Stimulated activated CD8-positive, alpha-beta memory T cell treated with anti-CD3 and anti-CD28 coated beads, Interleukin-4, amount 100 ng/mL, for 24 hours (primary cell): ENCODE measurements at places on chromosomes 7 and 10.

DNA sequence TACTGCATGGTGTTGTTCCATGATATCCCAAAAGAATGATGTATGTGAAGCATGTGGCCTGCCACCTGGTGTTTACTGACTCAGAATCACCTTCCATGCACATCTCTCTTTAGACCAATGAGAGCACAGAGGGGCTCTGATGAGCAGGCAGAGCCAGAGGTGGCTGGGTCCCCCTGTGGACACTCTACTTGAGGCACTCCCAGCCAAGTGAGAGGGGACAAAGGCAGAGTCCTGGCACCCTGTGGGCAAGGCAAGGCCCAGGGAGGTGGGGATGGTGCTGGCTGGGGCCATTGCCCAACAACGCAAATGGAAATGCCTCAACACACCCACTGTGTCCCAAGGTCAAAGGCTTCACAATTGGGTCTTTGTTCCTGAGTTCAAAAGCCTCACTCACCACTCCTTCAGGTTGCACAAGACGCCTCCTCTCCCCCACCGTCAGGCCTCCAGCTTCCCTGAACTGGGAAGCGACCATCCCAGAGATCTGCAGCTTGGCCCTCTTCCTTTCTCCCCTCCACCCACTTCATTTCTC lies 164.6 kb downstream of the NEURL1 start:
- DNase-seq: no peak

DNA sequence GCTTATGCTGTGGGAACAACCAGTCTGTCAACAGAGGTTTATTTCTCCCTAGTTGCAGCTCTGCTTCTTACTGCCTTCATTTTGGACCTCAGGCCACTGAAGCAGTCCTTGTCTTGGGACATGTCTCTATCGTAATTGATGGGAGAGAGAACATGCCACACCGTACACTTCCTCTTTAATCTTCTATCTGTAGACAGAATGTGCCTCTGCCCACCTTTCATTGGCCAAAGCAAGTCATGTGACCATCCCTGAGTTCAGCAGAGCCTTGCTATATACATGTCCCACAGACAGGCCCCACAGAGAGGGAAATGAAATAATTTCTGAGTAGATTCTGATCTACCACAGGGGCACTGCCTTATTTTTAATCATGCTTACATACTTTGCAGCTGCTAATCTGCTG lies 98.0 kb downstream of the KCND2 start:
- DNase-seq: no peak

DNA sequence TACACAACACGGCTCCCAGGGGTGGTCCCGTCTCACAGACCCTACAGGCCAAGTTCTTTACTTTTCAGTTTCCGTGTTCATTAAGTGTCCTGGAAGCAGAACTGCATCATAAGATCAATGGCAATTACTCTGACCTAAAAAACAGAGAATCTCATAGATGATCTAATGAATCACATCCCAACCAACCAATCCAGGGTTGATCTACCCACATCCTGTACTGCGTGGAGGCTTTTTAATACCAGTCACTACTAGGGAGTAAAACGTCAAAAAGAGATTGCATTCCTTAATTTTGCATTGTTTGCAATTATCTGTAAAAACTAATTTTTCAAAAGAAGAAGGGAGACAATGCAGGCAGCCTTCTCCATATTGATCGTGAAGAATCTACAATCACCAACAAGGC lies 72.6 kb downstream of the PARD3 start:
- no peak for DNase-seq

GRCh38 chr7:32694182-32694581 lies 197.4 kb downstream of the KBTBD2 start:
- no peak for DNase-seq

- DNase-seq: no peak
Measured at GRCh38 chr7:76343294-76343930, 15.4 kb downstream of the YWHAG start.

DNA sequence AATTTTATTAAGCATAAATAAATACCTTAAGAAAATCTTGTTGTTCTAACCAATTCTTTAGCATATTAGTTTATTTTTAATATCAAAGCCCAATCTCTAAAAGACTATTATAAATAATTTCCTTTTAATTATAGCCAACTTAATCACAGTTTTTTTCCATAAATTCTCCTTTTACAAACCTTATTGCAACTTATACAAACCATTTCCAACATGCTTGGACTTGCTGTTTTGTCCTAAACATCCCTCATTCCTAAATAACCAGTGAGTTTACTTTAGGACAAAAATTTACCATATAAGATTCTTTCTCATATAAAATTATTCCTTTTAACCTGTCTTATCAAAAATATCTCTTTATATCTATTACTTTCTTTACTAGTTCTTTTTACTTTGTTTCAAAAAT lies 25.2 kb upstream of the LSM8 start:
- no peak for DNase-seq

- DNase-seq: no peak
Measured at GRCh38 chr7:29797112-29797944, 9.0 kb upstream of the WIPF3 start.
